ACHN (cell line): ENCODE measurements at places on chromosomes 2 and 18.

DNA sequence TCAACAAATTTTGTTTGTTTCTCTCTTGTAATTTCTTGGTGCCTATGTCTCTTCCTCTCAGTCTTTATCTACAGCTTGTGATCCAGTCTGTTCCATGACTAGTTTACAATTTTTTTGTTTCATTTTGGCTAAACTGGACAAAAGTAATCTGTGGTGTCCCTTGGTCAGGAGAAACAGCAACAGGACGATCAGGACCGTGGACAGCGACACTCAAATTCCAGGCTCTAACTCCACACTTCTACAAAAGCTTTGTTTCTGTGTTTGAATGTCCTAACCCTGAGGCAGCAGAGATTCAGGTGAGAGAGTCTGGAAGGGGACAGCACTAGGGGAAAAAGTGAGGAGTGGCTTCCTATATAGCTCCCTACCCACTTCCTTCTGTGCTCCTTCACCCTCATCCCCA lies 593.3 kb upstream of the FANCL start:
- DNase-seq: peak; percentile 33

DNA sequence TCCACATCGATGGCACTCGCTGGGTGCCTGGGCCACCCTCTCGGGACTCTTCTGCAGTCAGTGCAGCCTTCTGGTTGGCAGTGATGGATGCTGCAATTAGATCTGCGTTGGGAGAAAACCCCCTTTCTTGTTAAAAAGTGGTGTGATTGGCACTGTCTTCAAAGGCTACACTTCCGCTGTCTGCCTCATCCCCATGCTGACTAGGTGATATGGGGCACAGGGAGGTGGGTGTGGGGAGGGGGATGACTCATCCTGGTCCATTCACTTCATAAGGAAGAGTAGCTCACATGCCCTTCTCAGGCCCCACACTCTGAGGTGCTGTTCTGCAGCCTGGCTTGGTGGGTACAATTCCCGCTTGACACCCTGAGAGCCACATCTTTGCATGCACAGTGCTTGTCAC lies 77.4 kb downstream of the THNSL2 start:
- DNase-seq: no peak

DNA sequence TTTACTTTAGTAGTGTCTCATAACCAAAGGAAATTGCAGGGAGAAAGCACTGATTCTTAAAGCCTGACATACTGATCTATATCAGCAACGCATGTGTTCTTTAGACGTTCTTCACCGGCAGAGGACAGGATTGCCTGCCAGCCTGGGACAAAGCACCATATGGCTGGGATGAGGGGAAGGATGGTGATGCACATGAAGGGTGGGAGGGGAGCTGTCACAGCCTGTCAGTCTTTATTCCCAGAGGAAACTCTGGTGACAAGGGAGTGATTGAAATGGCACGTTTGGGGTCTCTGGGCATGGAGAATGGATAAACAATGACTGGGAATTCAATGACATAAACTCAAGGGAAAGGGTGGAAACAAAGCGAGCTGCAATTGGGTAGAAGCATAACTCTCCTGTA lies 808.1 kb downstream of the DCC start:
- DNase-seq: no peak

DNA sequence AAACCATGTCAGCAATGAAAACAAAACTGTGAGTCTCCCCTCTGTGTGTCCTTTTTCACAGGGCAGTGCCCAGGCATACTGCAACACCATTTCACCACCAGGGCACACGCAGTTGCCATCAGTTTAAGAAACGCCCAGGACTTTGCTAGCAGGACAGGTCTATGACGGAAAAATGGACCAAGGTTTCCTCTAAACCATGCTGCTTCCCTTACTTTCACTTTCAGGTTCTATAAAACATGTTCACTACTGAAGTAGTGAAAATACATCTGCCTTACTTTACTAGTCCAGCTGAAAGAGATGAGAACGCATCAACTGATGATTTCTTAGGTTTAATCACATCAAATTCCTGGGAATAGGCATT lies 110.5 kb downstream of the TCF4 start:
- DNase-seq: peak; percentile 78

- DNase-seq: no peak
Measured at GRCh38 chr2:60526623-60527022, 26.8 kb downstream of the BCL11A start.

GRCh38 chr2:103144837-103145236 lies 383.0 kb downstream of the TMEM182 start:
- DNase-seq: no peak

- DNase-seq: no peak
Measured at GRCh38 chr18:59921384-59921891, 21.6 kb downstream of the PMAIP1 start.

DNA sequence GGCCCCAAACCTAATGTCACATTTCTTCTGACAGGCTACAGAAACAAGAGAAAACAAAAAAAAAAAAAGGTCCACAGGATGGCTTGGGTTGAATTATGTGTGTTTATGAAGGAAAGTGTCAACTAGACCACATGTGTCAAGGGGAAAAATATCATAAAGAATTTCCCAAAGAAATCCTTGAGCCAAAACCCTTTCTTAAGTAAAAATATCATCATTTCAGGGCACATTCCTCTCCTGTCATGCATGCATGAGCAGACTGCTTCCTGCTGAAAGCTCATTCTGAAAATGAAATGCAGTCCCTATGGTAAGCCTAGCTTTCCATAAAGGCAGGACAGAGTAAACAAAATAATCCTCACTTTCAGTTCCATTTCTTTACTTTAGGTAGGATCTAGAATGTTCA lies 85.7 kb upstream of the RBBP8 start:
- peak; percentile 45 for DNase-seq
